ENCODE measurements at places on chromosomes 11 and 22.

DNA sequence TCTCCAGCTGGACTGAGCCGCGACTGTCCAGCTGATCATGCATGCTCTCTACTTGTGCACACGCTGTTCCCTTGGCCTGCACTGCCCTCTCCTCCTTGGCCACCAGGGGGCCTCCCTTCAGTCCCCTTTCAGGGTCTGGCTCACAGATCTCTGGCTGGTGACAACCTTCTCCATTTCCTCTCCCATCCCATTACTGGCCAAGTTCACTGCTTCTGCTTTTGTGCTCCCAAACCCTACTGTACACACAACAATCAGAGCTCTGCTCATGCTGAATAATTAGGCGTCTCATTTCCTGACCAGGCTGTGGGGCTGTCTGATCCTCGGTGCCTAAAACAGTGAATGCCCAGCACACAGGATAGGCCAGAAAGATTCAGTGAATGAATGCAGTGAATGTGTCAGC, 224.0 kb upstream of the NARS2 start:
- DNase-seq = peak; percentile 66

- no peak for DNase-seq
Measured at GRCh38 chr11:57156928-57157327, 24.8 kb upstream of the LRRC55 start.

- no peak for DNase-seq
Measured at GRCh38 chr22:45949891-45950290, 27.1 kb downstream of the WNT7B start.

DNA sequence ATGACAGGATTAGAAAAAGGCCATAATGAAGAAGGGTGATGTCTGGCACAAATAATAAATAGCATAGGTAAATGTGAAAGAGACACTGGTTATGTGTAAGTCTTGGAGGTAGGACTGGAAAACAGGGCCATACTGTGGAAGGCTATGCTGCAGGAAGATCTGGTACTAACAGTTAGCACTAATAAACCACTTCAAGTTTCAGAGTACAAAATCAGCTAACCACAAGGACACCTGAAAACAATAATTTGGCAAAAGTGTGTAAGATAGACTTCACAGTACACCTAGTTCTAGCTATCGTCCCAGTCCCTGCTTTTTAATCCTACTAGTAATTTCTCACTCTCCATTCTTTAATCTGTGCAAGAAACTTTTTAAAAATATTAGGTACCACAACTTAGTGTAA, 44.3 kb downstream of the CWF19L2 start:
- no peak for DNase-seq
